AG09319 (cell line): ENCODE measurements at places on chromosomes 16 and 17.

GRCh38 chr16:80459331-80459777 is 81.4 kb upstream of the DYNLRB2 start:
- DNase-seq, result no peak

DNA sequence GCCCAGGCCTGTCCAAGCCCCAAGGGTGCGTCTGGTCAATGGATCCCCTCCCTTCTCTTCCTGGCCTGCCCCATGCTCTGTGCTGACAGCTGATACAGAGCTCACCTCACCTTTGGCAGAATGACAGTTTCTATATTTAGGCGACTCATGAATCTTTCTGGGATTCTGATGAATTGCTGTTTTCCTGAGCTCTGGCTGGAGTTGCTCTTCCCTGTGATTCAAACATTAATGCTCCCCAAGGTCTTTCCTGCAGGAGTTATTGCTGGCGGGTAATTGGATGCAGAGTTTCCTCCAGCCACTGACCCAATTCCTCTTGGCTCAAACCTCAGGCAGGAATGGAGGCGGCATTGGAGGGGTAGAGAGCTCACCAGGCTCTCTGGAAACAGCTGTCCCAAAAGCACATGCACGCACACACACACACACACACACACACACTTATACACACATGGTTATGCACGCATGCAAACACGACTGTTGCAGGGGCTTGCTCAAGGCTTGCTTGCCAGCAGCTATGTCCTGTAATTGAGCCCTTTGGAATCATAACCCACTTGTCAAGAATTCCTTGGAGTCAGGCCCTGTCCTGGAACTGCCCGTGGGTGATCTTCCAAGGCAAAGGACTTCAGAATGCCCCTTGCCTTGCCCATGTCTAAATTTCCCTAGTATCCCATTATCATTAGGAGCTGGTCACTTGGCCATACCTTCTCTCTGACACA is 128.8 kb downstream of the ASIC2 start:
- peak; percentile 38 for DNase-seq

DNA sequence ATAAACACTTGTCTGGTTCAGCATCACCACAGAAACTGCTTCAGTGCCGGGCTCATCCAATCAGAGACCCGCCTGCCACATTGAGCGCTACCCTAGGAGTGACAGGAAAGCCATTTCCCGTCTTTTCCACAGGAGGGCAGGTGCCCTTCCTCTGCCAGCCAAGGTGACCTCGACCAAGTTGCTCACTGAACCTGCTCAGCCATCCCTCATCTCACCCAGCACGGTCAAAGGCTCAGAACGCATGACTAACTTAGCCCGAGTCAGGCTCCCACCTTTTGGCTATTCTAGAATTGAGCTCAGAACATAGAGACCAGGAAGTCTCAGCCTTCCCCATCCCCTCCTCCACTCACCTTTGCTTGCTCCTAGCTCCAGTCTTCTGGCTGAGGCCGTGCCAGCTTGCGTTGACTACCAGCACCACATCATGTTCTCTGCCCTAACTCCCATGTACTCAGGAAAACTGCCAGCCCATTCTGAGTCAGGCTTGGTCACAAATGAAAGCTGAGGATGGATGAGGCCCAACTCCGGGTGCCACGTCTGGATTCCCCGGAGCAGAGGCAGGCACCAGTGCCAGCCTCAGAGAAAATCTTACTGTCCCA is 15.6 kb downstream of the MRPS23 start:
- no peak for DNase-seq

DNA sequence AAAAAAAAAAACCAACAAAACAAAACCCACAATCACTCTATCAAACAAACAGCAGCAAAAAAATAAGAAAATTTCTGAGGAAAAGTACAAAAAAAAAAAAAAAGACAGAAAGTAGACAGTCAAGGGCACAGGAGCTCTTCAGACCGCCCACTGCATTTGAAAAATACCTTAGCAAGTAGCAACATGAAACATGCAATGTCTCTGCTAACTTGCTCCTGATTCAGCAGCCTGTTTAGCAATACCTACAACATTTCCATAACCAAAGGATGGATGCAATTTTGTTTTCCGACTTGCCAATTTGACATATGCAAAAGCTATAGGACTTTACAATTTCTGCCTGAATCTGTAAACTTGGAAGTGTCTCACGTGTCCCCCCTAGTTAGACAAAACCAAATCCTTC is 57.4 kb downstream of the SYNRG start:
- DNase-seq, result no peak

DNA sequence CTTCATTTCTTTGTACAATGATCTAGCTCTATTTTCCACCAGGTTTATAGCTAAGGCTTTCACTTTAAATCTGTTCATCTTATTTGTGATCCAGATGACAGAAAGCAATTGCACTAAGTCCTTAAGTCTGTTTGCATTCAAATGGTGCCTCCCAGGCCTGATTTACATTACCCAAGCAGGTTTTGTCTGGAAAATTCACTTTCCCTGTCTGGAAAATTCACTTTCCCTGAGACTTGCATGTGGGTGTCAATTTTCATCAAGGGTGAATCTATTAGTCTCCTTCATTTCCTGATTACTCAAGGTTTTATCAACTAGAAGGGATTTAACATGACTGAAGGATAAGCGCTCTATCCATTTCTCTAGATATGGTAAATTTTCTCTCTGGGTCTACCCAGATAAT is 1480.2 kb upstream of the GOT2 start:
- DNase-seq, result no peak

- no peak for DNase-seq
These were observed 123.1 kb downstream of the CA10 start for GRCh38 chr17:52035336-52035915.

DNA sequence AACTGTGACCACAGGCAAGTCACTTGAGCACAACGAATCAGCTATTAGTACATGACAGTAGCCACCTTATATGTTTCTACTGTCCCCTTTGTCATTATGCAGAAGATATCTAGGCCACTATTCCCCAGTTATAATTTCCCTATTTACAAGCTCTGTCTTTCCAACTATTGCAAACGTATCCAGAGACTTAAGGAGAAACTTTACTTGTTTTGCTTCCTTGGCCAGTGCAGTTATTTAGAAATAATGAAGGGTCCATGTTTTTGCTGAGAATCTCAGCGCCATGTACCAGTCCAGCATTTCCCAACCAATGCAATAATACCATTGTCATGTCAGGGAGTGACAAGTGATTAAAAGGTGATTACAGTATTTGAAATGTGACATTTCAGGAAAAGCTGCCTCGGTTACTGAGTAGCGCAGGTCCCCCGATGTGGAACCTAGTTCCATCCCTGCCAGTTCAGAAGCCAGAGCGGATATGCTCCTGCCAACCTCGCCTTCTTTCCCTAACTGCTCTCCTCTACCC is 743 bp downstream of the ZNF624 start:
- DNase-seq, result no peak

DNA sequence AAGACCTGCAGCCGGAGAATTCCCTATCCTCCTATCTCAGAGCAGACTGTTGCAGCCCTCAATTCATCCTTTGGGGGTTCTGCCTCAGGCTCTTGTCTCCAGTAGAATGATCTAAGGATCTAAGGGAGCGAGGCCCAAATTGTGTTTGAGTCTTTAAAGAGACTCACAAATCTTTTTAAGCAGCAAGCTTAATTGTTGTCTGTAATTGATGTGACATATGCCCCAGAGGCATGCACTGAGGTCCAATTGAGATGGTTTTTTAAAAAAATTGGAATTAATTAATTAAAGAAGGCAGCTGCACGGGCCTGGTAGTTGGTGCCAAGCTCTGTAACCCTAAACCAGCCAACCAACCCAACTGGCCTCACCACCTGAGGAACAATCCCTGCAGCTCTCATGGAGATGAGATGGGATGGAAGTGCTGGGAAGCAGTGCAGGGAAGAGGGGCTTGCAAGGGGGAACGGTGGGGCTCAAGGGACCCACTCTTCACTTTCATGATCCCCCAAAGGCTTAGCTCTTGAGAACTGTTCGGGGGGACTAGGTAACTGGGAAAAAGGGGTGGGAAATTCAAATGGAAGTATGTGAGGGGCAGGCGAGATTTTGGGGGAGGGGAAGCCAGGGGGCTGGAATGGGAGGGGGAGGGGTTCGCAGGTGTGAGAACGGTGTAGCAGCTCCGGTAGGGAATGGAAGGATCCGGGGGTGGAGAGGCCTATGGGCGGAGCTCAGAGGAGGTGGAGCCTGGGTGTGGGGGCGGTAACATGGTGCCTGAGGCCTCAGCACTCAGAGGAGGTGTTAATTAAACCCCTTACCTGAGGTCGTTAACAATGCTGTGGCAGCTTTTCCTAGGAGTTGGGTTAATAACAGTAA is 9.2 kb upstream of the ZNF652 start:
- no peak for DNase-seq

- peak; percentile 77 for DNase-seq
These were observed 8.8 kb upstream of the CNOT1 start for GRCh38 chr16:58638148-58639036.

DNA sequence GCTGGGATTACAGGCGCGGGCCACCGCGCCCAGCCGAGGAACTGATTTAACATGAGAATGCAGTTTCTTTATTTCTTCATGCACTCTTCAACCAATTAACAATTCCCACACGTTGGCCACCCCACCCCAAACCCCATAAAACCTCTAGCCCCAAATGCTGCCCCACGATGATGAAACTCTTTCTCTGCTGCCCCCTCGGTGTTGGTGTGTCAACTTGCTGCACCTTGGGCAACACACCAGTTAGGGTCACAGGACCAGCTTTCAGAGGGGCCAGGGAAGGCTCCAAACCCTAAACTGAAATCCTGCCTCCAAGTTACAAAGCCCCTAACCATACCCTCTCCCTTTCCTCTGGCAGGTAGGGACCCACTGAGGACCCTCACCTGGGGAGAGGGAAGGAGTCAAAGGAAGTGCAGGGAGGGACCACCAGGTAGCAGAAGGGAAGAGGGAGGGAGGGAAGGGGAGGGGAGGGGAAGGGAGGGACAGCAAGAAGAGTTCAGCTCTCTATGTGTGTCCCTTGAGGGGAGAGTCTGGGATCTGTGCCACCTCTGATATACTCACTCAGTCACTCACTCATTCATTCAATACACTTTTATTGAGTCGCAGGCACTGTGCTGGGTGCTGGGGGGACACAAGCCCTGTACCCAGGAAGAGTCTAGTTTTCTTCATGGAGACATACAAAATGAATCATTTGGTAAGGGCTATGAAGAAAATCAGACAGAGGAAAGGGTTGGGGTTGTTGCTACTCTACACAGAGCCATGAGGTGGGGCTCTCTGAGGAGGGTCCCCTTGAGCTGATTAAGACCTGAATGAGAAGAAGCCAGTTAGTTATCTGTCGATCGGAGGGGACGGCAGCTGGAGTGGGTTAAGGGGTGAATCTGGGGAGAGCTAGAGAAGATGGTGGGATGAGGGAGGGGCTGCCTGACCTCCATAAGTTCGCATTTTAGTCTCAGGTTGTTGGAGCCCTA is 3.9 kb downstream of the PLXDC1 start:
- no peak for DNase-seq

- no peak for DNase-seq
These were observed 126.4 kb downstream of the SALL1 start for GRCh38 chr16:51024703-51025102.

GRCh38 chr17:57539529-57540301 is 205.4 kb downstream of the CCDC182 start:
- DNase-seq, result no peak

- no peak for DNase-seq
These were observed 235.2 kb downstream of the C16orf78 start for GRCh38 chr16:49608779-49609178.

DNA sequence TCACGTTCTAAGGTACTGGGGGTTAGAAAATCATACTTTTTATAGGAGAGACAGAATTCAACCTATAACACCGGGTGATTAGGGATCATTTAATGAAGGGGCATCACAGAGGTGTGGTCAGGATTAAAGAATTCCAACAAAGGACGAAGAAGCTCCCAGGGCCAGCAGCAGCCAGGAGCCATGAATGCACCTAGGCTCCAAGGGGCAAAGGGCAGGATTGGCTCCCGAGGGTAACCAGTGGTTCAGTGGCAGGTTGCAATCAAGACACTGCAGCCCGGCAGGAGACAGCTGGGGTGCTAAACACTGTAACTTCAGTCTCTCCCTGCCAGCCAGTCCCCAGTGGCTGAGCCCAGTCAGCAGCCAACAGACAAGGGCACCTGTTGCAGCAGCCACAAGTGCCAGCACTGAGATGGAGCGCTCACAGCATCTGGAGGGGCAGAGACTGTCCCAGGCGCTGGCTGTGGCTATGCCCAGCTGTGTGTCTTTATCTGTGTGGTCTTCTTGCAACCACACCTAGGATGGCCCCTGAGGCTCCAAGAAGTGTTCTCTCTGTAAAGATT is 23.9 kb downstream of the DHRS7C start:
- no peak for DNase-seq

- DNase-seq, result peak; percentile 93
These were observed at the start of gene UBE2Z for GRCh38 chr17:48908047-48908843. UBE2Z (plus strand) TSS chr17:48908407; CDS start chr17:48908504, 97 bp downstream.

- DNase-seq, result no peak
These were observed 13.8 kb downstream of the KCTD19 start for GRCh38 chr16:67312719-67313118.

DNA sequence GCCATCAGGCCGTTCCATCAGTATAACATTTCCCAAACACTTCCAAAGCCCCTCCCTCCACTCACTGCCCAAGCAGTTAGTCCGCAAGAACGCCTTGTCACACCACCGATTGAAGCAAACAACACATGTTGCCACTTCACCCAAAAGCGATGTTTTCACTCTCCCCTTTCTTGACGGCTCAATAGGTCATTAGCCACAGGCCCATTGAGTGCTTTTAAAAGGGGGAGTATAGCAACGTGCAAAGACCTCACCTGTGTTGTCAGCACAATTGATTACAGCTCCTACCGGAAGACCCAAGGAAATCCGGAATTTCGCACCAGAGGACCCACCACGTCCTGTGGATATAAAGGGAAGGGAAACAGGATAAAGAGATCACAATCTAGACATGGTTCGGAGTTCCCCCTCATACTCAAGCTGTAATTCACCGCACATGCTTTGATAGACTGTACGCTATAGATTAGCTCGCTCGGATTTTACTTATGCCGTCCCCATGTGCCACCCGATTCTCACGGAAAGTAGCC is 690 bp downstream of the RPL23 start:
- no peak for DNase-seq

- DNase-seq, result no peak
These were observed 8.1 kb upstream of the EPX start for GRCh38 chr17:58184308-58184985.

DNA sequence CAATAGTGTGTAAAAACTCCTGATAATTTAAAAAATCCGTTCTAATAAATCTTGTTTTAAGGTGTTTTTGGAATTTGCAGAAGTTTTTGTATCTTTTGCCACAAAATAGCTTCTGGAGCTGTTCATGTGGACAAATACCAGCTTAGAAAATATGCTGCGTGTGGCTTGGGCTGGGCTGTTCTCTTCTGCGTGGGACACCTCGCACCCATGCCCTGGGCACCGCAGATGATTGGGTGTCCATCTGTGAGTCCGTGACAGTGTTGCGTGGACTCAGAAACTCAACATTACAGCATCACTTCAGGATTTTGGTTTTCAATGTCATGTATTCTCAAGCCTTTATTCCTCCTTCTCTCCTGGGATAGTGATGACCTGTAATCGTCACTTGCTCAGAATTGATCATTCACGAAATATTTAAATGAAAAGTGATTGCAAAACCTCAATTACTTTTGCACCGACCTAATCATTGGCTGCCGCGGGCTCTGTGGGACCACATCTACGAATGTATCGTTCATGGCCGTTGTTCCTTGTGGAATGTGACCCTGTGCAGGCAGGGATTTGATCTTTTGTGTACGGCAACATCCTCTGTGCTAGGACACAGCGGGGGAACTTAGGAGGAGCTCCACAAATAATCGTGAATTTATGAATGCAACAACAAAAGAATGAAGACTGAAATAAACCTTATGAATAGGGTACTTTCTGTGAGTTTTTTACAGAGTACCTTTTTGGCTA is 210.3 kb upstream of the FOXF1 start:
- no peak for DNase-seq

GRCh38 chr17:80195671-80196529 is 24.2 kb downstream of the SGSH start:
- no peak for DNase-seq

- DNase-seq, result no peak
These were observed 25.6 kb downstream of the IL21R start for GRCh38 chr16:27427538-27427937.
